Stimulated activated CD4-positive, alpha-beta T cell treated with anti-CD3 and anti-CD28 coated beads, Interleukin-12 subunit alpha, Interleukin-12 subunit beta, amount 100 ng/mL, for 24 hours (primary cell): ENCODE measurements at places on chromosomes 2 and 18.

DNA sequence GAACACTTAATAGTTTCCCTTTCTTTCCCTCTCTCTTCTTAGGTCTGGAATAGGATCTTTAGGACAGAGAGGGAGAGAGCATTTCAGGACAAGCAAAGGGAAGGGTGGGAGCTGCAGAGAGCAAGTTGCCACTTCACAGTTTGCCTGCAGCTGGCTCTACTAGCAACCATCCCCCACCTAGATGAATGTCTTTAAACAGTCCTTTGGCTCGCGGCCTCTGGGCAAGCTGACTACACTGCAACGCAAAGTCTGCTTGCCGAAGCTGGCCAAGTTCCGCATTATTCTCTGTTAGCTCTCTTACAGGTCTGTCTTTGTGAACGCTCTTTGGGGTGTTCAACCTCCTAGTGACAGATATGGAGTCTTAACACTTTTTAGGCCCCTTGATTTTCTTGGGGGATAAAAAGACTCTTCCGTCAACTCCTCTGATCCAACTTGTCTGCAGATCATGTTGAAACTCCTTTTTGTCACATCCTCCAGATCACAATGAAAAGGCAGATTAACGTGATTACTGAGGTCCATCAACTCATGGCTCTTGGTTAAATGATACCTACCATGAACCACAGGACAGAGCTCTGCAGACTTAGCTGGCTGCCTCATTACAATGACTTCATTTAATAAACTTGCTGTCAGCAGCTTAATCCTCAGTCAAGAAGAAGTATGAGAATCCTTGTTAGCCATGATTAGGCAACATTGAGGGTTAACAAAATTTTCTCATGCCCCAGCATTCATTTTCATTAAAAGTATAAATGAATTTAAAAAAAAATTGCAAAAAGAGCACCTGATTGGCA lies 74.6 kb downstream of the SLC4A3 start:
- no peak for DNase-seq

- no peak for DNase-seq
Observed at GRCh38 chr18:13629841-13630715, 96.3 kb downstream of the FAM210A start.

- no peak for DNase-seq
Observed at GRCh38 chr2:241775223-241776177, 1.1 kb upstream of the GAL3ST2 start.

- DNase-seq, result no peak
Observed at GRCh38 chr2:217751192-217751591, 251.6 kb downstream of the TNS1 start.

GRCh38 chr2:239947729-239948045 lies 77.5 kb downstream of the NDUFA10 start:
- no peak for DNase-seq

DNA sequence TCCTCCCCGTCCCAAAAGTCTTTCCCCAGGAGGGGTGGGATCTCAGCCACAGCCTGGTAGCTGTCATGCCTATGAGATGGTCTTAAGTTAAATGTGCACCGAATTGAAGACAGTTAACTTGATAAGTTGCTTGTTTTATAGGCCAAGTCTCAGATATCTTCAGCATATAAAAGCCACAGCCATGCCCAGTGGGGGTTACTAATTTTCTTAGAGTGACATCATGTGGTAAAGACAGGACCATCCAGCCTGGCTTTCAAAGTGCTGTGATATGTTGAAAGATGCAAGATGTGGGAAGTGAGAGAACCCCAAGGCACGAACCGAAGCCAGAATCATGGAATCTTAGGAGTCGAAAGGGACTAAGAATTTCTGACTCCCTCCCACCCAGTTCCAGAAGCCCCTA lies 42.1 kb upstream of the FAM124B start:
- DNase-seq, result no peak

- DNase-seq, result no peak
Observed at GRCh38 chr18:37378336-37379010, 187.1 kb downstream of the CELF4 start.

GRCh38 chr2:128304715-128305554 lies 13.7 kb downstream of the HS6ST1 start:
- DNase-seq, result no peak

- DNase-seq, result no peak
Observed at GRCh38 chr2:148560496-148560895, 84.1 kb upstream of the EPC2 start.

DNA sequence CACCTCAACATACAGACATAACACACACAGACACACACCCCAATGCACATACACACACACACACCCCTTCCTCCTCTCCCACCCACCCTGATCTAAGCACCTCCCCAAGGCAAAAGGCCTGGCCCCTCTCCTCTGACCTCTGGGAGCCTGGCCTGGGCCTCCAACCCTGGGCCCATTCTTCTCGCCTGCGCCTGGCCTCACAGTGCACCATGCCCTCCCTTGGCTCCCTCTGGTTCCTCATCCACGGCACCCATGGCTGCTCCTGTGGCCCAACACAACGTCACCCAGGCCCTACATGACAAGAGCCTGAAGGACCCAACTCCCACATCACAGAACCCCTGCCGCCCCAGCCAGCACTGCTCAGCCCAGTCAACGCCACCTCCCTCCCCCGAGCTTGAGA lies 281.3 kb downstream of the CELF4 start:
- no peak for DNase-seq

DNA sequence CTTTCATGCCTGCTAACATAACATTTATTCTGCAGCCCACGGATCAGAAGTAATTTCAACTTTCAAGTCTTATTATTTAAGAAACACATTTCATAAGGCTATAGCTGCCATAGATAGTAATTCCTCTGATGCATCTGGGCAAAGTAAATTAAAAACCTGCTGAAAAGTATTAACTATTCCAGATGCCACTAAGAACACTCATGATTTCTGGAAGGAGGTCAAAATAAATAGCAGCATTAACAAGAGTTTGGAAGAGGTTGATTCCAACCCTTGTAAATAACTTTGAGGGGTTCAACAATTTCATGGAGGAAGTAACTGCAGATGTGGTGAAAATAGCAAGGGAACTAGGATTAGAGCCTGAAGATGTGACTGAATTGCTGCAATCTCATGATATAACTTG lies 77.6 kb downstream of the CCDC148 start:
- no peak for DNase-seq

DNA sequence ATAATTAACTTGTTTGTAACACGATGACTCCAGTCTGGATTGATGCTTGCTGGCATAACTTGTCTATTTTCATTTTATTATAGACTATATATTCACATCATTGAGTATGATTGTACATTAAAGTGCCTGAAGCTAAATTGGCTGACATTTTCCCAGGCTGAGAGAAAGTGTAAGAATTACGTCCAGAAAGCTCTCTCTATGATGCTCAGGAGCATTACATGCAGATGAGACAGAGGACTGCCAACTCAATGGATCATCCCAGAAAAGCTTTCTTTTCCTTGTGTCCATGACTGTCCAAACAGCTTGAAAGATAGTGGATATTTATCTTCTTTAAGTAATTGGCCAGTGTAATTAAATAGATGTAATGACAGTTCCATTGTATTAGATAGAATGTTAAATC lies 1372.2 kb upstream of the TMEFF2 start:
- DNase-seq, result no peak

GRCh38 chr18:6781796-6782195 lies 52.3 kb downstream of the ARHGAP28 start:
- DNase-seq, result no peak

- no peak for DNase-seq
Observed at GRCh38 chr2:127034883-127035611, 71.9 kb downstream of the BIN1 start.

- DNase-seq, result no peak
Observed at GRCh38 chr2:197256021-197256420, 54.6 kb downstream of the ANKRD44 start.

DNA sequence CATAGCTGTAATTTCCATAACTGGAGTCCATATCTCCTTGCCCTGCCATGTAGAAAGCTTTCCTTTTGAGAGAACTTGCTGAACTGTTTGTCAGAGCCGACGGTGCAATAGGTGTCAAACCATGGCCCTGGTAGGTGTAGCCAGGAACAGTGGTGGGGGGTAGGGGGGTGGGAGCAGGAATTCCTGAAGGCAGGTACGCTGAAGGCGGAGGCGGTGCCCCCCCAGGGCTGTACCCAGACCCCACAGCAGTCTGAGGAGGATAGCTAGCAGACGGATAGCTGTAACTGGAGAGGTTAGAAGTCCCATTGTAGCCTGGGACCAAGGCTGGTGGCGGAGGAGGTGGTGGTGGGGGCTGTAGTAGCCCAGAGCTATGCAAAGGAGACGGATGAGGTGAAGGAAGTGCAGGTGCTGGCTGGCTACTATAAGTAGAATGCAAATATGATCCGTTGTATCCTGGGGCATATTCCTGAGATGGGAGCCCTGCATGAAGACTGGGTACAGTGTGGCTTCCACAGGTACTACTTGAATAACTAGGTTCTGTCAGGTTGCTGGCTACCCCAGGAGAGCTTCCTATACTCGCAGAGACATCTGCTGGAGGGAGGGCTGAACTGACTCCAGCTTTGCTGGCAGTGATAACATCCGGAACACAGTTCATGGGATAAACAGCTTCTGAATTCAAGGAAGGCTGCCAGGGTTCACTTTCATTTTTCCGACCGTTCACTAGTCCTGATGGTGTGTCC lies 124.8 kb downstream of the FIGN start:
- no peak for DNase-seq

GRCh38 chr18:41681138-41681880 lies 273.7 kb upstream of the PIK3C3 start:
- no peak for DNase-seq

DNA sequence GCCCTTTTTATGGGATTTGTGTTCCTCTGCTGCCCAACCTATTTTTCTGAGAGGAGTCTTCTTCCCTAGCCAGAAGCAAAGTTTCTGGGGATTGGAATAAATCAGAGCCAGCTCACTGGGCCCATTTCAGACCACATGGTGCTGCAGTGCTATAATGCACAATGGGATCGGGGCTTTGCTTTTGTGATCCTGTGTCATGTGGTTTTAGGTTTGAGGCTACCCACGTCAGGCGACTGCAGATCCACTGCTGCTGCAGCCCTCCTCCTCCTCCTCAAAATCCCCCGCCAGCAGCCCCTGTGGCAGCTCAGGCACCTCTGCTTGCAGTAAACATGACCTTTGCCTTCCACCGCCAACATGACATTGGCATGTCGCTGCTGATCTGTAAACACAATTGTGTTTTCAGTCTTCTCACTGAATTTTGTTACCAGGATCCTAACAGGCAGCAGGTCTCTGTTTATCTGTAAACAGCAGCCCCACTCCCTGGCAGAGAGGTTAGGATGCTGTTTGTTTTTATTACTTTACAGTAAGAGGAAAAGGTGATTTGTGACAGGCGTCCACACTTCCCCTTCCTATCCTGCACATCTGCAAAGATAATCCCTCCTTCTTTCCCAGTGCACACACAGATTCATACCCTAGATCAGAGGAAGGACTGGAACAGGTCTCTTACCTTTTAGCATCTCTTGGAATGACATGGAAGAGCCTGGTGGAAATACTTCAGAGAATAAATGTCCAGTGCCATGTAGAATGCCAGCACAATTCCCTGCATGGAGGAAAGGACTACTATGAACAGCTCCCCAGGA lies 130.8 kb downstream of the FOXI3 start:
- no peak for DNase-seq

DNA sequence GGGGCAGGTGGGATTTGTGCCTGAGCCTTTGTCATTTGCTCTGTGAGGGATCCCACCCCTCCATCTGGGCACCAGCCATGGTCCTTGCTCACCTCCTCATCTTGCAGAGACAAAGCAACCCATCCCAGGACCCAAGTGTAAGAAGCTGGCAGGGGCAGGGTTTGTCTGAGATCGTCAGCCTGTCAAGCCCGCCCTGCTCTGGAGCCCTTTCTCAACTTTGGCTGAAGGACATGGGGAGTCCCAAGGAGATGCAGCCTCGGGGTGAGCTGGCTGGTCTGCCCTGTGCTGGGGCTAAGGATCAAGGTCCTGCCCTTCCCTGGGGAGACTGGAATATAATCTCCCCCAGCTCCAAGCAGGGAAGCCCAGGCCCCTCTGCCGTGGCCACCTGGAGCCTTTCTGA lies 86.0 kb downstream of the CAPN13 start:
- DNase-seq, result no peak

DNA sequence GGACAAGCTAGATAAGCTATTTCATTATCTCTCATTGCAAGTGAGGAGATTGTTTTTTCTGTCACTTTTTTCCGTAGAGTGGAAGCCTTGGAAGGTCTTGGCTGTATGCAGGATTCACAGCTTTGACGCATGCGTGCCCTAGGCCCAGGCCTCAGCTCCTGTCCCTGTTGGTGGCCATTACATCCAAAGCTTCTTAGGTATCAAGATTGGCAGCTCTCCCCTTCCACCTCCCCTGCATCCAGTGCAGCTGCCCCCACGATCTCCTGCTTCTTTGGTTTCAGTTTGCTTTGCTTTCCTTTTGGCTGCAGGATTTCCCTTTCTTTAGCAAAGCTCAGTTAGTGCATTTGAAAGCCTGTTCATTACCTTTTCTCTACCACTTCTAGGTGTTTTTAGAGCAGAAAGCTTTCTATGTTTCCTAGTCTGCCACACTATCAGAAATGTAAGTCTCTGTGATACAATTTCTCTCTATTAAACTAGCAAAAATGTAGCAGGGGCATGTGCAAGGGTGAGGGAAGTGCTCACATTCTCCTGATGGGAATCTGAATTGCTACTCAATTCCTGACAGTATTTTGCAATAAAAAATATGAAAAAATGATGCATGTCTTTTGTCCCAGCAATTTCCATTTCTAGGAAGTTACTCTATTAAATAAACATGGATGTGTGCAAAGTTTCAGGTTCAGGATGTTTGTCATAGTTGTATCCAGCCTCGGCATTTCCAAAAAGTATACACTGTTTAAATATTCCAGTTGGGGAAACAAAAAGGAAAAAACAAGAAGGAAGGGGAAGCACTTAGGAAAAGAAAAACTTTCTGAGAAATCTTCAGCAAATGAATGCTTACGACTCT lies 91.2 kb downstream of the LIPG start:
- no peak for DNase-seq

GRCh38 chr2:130836501-130837174 lies at the start of gene ARHGEF4:
Gene ARHGEF4 (plus strand): TSS chr2:130836914. CDS start chr2:130836954, 40 bp downstream.
- DNase-seq, result peak; percentile 14

DNA sequence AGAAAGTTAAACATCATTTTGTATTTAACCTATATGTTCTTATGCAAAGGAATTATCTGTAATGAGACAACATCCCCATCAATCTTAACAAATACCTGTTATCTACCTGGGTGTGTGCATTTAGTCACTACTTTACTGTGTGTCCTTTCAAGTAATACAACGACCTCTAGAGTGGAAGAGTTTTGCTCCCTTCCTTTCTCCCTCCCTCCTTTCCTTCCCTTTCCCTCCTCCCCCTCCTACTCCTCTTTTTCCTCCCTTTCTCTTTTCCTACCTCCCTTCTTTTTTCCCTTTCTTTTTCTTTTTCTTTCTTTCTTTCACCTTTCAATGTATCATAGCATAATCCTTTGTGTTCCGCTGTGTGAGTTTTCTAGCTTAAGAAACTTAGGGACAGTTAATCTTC lies 532.3 kb downstream of the SLC4A3 start:
- DNase-seq, result no peak

DNA sequence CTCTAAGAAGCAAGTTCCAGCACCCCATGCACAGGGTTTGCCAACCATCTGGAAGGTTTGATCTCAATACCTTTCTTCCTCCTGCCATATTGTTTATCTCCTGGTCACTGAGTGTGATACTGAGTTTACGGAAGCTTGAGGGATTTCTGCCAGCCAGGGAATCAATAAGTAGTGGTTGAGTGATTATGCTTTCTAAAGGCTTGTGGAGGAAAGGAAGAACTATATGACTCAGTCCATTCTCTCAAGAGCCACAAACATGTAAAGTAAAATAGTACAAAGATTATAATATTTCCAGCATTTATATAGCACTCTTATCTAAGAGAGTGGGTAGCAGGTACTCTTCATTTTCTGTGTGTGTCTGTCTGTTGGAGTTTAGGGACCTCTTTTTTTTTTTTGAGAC lies 49.2 kb downstream of the SLC4A3 start:
- DNase-seq, result no peak
